ENCODE measurements at places on chromosomes 6 and 20. TPM values are rescaled to one million over a fixed set of nuclear protein-coding genes. Genes with fewer than 3 reads are reported as not detected.

- no peak overlapping the region for H3K4me3 ChIP-seq
- no peaks in the 10 kb centered on the region for H3K4me1 ChIP-seq
- no peak overlapping the region for H3K27ac ChIP-seq
- no peaks in the 10 kb centered on the region for H3K27me3 ChIP-seq
Measured at GRCh38 chr20:33191484-33191883, 23.5 kb downstream of the BPIFA2 start.

PLCB1 gene
- 43.8 TPM for total RNA-seq

MYLIP gene
- total RNA-seq: 118 TPM

TMEM14C gene
- total RNA-seq: 52.8 TPM

DNA sequence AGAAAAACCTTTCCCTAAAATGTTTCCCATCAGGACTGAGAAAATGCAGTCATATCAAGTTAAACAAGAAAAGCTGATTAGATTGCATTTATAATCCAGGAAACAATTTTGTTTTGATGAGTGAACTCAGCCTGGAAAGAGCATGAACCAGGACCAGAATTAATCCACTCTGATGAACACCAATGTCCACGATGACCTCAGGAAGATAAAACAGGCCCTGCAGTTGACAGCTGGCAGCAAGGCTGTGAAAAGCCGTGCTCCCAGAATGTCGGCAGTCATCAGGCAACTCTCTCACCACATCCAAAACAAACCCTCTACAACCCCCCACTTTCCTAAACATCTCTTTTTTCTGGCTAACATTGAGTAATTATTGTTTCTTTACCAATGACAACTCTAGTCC, 74.0 kb upstream of the PROKR2 start:
- H3K27ac ChIP-seq: no peak overlapping the region
- H3K27me3 ChIP-seq: no peaks in the 10 kb centered on the region
- H3K4me3 ChIP-seq: no peak overlapping the region

PRL gene
- total RNA-seq: not detected

DNA sequence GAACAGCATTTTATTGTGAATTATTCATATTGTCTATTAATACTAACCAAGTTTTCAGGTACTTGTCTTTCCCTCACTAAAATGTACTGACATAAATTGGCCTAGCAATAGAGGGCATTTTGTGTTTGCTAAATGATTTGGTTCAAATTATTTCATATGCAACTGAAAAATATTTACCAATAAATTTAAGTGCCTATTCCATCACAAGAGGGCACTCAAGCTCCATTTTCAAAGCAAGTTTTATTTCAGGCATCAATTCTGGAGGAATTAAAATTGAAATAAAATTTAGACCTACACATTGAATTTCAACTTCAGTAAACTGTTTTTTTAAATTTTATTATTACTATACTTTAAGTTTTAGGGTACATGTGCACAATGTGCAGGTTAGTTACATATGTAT, 114.3 kb upstream of the SYNCRIP start:
- no peaks in the 10 kb centered on the region for H3K27me3 ChIP-seq
- DNase-seq: peak; percentile 69
- no peaks in the 10 kb centered on the region for H3K36me3 ChIP-seq
- H3K4me3 ChIP-seq: no peak overlapping the region
- H3K4me1 ChIP-seq: no peaks in the 10 kb centered on the region

GRCh38 chr6:33843131-33844121, 39.6 kb upstream of the MLN start:
- H3K36me3 ChIP-seq: no peaks in the 10 kb centered on the region
- H3K4me1 ChIP-seq: no peaks in the 10 kb centered on the region
- no peak overlapping the region for H3K27ac ChIP-seq
- no peaks in the 10 kb centered on the region for H3K27me3 ChIP-seq
- no peak overlapping the region for H3K4me3 ChIP-seq
- DNase-seq: no peak

- H3K36me3 ChIP-seq: no peaks in the 10 kb centered on the region
- H3K4me1 ChIP-seq: no peaks in the 10 kb centered on the region
- no peak overlapping the region for H3K4me3 ChIP-seq
Measured at GRCh38 chr6:152428126-152428525, 209.0 kb downstream of the SYNE1 start.

DNA sequence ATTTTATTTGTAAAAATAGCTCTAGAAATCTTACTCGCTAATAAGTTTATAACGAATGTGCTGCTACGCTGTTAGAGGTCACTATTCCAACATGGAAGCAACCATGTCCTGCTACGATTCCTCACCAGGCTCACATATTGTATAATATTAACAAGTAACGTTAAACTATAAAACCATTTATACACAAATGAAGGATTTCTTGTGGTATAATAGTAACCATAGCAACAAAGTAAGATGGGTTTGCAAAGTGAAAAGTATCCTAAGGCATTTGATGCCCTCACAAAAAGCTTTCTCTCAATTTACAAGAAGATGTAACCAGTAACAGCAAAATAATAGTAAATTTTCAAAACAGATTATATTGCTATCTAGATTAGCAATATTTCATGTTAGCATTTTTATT, 117.2 kb downstream of the PRKN start:
- no peaks in the 10 kb centered on the region for H3K36me3 ChIP-seq
- no peak for DNase-seq
- no peaks in the 10 kb centered on the region for H3K4me1 ChIP-seq
- H3K27ac ChIP-seq: no peak overlapping the region
- H3K4me3 ChIP-seq: no peak overlapping the region

MDFI gene
- 36.4 TPM for total RNA-seq

DNA sequence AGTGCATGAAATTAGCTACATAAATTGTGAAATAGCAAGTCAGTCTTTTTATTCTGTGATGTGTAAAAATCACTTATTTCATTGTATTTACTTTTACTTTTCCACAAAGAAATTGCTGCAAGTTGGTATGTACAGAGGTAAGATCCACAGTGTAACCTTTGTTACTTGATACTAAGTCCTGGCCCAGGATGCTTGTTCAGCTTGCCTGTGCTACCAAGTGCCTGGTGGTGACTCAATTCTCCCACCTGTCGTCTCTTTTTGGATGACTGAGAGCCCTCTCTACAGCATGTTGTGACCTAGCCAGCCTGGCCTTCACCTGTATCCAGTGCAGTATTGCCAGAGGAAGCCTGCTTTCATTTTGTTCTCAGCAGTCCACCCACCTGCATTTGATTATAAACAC, 54.9 kb downstream of the ANKRD6 start:
- H3K4me3 ChIP-seq: no peak overlapping the region
- no peak for DNase-seq
- H3K27me3 ChIP-seq: no peaks in the 10 kb centered on the region
- no peak overlapping the region for H3K27ac ChIP-seq
- peaks cover 20% of the 10 kb centered on the region for H3K4me1 ChIP-seq

KHDC1L gene
- total RNA-seq: not detected

DEFB128 gene
- total RNA-seq: not detected

- H3K27me3 ChIP-seq: no peaks in the 10 kb centered on the region
- no peaks in the 10 kb centered on the region for H3K36me3 ChIP-seq
- peak; percentile 94 for DNase-seq
- peaks cover 33% of the 10 kb centered on the region for H3K4me1 ChIP-seq
- no peak overlapping the region for H3K4me3 ChIP-seq
Measured at GRCh38 chr20:19929481-19930145, 87.5 kb upstream of the NAA20 start.

DNA sequence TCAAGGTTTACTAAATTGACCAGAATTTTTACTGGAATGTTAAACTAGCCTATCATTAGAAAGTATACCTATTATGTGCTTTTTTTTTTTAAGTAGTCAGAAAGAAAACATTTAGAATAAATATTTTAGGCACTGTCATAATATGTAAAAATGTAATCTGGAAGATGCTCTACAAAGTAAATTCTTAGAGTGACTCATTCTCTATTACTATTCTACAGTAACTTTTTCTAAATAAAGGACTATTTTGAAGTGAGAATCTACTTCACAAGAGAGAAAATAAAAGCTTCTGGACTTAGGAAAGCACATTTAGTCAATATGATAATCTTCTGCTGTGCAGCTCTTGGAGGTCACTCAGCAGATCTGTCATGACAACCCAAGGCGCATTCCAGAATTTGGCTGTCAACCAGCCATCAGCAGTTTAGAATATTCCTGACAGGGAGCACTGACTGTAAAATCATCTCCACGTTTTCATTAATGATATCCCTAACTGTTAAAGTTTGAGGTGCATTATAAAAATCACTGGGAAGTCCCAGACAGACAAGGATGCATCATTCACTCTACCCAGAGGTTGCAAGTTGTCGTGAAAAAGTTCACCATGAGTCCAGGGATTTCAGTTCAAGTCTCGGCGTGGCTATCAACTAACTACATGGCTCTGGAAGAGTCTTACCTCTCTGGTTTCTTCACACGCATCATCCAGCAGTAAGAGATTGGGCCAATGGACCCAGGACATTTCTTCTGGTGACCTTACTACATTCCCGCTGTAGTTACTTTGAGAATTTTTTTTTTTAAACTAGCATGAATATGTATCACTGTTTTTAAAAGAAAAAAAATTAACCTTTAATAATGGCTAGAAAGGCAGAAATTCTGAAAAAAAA, 374.9 kb downstream of the GJA1 start:
- H3K36me3 ChIP-seq: no peaks in the 10 kb centered on the region
- no peaks in the 10 kb centered on the region for H3K4me1 ChIP-seq
- no peak for DNase-seq

DNA sequence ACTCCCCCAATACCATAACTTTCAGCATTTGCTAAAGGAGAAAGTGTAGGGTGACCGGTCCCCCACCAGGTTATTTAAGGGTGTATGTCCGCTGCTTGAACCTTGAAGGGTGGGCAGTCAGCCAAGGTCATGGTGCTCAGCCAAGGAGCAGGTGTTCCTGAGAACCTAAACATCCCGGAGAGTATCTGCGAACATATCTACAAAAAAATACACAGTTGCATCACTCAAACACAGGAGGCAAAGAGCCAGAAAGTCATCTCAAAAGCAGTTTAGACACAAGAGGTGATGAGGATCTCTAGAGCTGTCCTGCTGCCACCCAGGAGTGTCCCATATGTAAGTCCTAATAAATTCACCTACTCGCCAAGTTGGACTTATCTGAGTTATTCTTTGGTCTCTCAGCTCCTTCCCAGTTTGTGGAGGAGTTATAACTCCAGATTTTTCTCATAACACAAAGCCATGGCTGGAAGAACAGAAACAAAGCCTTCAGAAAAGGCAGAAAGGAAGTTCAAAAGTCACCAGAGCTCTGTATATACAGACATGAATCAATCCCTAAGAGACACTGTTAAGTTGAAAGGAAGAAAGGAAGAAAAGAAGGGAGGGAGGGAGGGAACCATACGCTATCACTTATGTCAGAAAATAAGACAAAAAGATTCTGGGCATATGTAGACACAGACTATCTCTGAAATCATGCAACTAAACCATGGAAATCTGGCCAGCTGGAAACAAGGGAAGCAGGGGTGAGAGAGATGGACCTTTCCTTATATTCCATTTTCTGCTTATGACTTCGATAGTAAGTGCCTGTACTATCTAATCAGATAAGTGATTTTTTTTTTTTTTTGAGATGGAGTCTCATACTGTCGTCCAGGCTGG, 11.3 kb downstream of the MBOAT1 start:
- peak overlapping the region; percentile 64 for H3K27ac ChIP-seq
- peak; percentile 10 for DNase-seq
- H3K4me1 ChIP-seq: peaks cover 8% of the 10 kb centered on the region
- H3K27me3 ChIP-seq: no peaks in the 10 kb centered on the region
- no peak overlapping the region for H3K4me3 ChIP-seq

GRCh38 chr6:135073756-135074393, 19.3 kb upstream of the HBS1L start:
- H3K4me3 ChIP-seq: no peak overlapping the region
- H3K27ac ChIP-seq: no peak overlapping the region
- no peaks in the 10 kb centered on the region for H3K36me3 ChIP-seq
- H3K4me1 ChIP-seq: no peaks in the 10 kb centered on the region

- peaks cover 27% of the 10 kb centered on the region for H3K4me1 ChIP-seq
- H3K4me3 ChIP-seq: peak overlapping the region; percentile 1
- peaks cover 6% of the 10 kb centered on the region for H3K36me3 ChIP-seq
- no peaks in the 10 kb centered on the region for H3K27me3 ChIP-seq
Measured at GRCh38 chr20:63863021-63863797, 1.9 kb upstream of the TPD52L2 start.

KIAA0408 gene
- 73.0 TPM for total RNA-seq

- H3K36me3 ChIP-seq: no peaks in the 10 kb centered on the region
- DNase-seq: no peak
- no peaks in the 10 kb centered on the region for H3K4me1 ChIP-seq
- no peak overlapping the region for H3K4me3 ChIP-seq
- no peak overlapping the region for H3K27ac ChIP-seq
Measured at GRCh38 chr6:114210467-114210866, 132.4 kb downstream of the HS3ST5 start.

- H3K27ac ChIP-seq: no peak overlapping the region
- H3K4me1 ChIP-seq: no peaks in the 10 kb centered on the region
- H3K4me3 ChIP-seq: no peak overlapping the region
- DNase-seq: peak; percentile 29
- no peaks in the 10 kb centered on the region for H3K27me3 ChIP-seq
- peaks cover 11% of the 10 kb centered on the region for H3K36me3 ChIP-seq
Measured at GRCh38 chr20:36214684-36215256, 21.5 kb upstream of the AAR2 start.

DNA sequence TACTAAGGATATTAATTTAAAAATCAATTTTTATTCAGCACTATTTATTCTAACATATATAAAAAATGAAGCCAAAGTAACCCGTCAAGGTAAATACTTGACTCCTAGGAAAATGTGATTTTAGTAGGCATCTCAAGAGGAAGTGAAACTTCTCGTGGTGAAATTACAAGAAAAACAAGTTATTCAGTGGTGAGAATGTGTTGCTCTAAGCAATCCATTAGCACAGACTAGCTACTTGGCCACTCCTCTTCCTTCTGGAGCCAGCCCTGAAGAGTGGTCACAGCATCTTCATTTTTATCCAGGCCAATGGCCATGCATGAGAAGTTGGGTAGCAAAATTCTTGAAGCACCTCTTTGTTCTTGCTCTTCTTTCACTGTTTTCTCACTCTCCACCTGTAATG, 40.4 kb upstream of the GFRAL start:
- no peaks in the 10 kb centered on the region for H3K36me3 ChIP-seq
- no peaks in the 10 kb centered on the region for H3K4me1 ChIP-seq
- H3K27ac ChIP-seq: no peak overlapping the region

DNA sequence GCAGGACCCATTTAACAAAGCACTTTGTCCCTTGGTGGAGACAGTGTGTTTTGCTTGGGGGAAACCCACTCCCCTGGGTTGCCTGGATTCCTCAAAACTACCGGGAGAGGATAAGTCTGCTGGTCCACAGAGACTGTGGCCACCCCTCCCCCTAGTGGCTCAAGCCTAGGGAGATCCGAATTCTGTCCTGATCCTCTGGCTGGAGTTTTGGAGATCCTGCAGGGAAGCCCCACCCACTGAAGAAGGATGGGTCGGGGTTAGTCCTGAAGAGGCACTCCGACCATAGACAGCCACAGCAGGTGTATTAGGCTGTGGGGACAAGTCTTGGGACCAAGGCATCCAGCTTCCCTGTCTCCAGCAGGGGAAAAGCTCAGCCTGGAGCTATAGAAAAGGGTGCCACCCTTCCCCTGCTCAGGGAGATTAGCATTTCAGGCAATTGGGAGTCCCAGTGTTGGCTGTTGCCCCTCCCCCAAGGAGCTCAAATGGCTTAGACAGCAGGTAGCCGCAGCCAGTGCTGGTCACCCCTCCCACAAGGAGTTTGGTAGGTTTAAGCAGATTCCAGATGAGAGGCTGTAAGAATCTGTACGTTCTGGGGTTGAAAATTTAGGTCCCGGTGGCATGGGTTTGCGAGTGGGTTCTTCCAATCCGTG, 750.0 kb downstream of the TBC1D32 start:
- no peak overlapping the region for H3K4me3 ChIP-seq
- H3K36me3 ChIP-seq: no peaks in the 10 kb centered on the region
- no peak overlapping the region for H3K27ac ChIP-seq
- H3K27me3 ChIP-seq: no peaks in the 10 kb centered on the region

GRCh38 chr20:32986331-32986966, 17.8 kb downstream of the SUN5 start:
- H3K27ac ChIP-seq: no peak overlapping the region
- no peaks in the 10 kb centered on the region for H3K36me3 ChIP-seq
- no peak for DNase-seq
- H3K4me1 ChIP-seq: no peaks in the 10 kb centered on the region
- no peaks in the 10 kb centered on the region for H3K27me3 ChIP-seq

VARS2 gene
- 32.2 TPM for total RNA-seq

All from lung (tissue), 17 donors.